ENCODE measurements at places on chromosomes 3 and 15.

- DNase-seq, result no peak
Observed at GRCh38 chr3:58036293-58037032, 28.2 kb downstream of the FLNB start.

DNA sequence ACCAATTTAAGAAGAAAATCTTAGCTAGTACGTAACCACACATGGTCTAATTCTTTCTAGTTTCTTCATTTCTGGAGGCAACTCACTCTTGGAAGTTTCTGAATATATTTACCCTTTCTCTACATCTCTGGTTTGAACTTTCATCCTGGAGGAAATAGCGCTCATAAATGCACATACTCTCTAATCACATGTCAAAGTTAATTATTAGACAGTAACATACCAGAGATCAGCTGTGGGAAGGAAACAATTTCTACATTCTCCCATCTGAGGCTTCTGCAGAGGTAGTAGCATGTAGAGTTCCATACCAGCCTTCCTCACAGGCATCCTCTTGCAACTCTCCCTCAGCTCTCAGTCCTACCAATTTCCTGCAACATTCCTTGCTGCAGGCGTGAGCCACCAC, 132.5 kb downstream of the RBPMS2 start:
- no peak for DNase-seq

DNA sequence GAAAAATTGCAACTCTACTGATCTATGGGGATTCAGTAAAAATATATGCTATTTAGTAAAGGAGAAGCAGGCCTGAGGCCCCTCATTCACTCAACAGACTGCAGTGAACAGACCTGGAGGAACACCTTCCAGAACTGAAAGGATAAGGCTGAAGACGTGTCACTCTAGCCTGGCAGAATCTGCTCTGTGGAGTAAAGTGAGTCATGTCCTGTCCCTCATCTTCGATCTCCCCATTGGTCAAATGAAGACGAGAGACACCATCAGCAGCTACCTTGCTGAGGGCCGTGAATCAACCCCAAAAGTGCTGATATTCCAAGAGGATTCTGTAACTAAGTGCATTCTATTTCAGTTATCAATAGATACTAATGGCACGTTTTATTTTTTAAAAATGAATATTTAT, 359.7 kb downstream of the FGF12 start:
- DNase-seq, result no peak

- no peak for DNase-seq
Observed at GRCh38 chr15:43852607-43853006, 25.8 kb downstream of the WDR76 start.

DNA sequence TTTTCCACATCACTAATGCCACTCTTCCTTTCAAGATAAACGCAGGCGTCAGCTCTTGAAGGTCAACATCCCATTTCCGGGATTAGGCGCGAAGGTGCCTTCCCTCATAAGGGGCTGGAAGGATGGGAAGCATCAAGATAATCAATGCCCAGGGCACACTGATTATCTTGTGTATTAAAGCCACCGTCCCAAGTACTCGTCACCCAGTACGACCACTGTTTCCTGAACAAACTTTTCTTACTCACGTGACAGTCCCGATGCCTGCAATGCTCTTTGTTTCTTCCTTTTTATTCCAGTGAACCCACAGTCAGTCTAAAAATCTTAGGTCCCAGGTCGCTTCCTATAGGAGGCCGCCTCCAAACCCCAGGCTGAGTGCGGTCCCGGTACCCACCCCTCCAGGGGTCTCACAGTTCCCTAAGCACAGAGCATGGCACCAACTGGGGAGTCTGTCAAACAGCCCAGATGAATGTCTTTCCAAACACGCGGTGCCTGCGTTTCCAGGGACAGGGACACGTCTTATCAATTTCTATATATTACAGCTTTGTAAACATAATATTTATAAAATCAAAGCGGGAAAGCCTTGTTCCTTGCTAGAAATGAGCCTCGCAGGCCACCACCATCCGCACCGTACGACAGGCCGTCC, 589 bp downstream of the ANAPC13 start:
- no peak for DNase-seq

DNA sequence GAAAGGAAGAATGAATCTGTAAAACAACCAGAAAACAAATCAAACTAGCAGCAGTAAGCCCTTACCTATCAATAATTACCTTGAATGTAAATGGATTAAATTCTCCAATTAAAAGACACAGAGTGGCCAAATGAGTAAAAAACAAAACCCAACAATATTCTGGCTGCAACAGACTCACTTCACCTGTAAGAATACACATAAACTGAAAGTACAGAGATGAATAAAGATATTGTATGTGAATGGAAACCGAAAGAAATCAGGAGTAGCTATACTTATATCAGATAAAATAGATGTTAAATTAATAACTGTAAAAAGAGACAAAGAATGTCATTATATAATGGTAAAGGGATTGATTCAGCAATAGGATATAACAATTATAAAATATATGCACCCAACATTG, 514.5 kb upstream of the DPPA4 start:
- DNase-seq, result no peak

GRCh38 chr3:182692695-182693094, 100.6 kb upstream of the ATP11B start:
- no peak for DNase-seq

DNA sequence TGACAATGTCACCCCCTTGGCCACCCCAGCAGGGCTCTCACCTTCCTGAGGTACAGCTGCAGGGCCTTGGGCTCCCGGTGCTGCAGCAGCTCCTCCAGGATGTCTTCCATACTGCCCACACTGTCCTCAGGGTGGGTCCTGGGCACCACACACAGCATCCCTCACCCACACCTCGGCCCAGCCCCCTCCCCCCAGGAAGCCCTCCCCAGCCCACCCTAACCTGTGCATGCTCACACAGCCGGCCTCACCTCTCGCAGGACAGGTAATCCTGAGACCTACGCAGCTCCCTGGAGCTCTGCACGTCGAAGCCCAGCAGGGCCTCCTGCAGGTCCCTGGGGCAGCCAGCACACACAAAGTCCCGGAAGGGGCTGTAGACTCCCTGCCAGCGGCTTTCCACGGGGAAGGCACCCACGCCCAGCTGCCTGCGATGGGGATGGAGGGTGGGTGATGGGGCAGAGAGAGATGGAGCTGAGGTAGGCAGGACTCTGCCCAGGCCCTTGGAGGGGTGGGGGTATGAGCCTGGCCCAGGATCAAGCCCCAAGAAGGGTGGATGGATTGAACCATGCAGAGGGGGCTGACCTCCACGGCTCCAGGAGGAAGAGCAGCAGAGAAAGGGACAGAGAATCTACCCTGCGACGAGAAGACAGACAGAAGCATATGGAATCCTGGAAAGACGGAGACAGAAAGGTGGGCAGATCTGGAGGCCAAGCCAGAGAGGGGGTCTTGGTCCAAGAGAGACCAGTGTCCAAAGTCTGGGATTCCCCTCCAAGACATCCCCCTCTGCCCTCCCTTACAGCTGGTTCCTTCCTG, 16.7 kb downstream of the ALS2CL start:
- DNase-seq, result no peak

Measured in SW 1271 (cell line).